ENCODE measurements at places on chromosomes 2 and 18. TPM values are rescaled to one million over a fixed set of nuclear protein-coding genes. Genes with fewer than 3 reads are reported as not detected.

Gene CCDC121
- 4.0 TPM for total RNA-seq

Gene CCDC74B
- total RNA-seq: 9.2 TPM

Gene THSD7B
- 2.6 TPM for total RNA-seq

Gene CCDC68
- 0.80 TPM for total RNA-seq

Gene PDE11A
- total RNA-seq: 0.49 TPM

Gene SERPINB4
- not detected for total RNA-seq

Data from endodermal cell (in vitro differentiated cells).